ENCODE measurements at places on chromosomes 12 and 14.
A peak's percentile ranks its signal among the peaks of the same experiment; 100 is the strongest.

GRCh38 chr14:91839749-91840148 is 27.6 kb downstream of the TC2N start:
- DNase-seq: no peak

GRCh38 chr12:102388469-102388868 is 91.9 kb downstream of the IGF1 start:
- DNase-seq: no peak

GRCh38 chr12:129351481-129351880 is 498.2 kb downstream of the GLT1D1 start:
- DNase-seq: no peak

DNA sequence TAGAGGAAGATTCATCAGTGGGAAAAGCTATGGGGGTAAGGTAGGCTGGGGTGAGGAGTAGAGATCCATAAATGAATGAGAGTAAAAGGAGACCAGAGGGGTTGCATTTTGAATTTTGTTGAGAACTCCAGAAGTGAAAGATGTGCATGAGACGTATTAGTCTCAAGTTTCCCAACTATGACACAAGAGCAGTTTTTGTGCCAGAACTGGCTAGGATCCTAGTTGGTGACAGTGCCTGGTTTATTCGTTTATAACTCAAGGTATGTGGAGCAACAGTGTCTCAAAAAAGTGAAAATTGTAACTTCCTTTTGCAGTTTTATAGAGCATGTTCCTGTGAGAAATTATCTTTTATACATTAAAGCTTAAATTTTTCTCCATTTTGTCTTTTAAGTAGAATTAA is 377.0 kb downstream of the NPAS3 start:
- no peak for DNase-seq

DNA sequence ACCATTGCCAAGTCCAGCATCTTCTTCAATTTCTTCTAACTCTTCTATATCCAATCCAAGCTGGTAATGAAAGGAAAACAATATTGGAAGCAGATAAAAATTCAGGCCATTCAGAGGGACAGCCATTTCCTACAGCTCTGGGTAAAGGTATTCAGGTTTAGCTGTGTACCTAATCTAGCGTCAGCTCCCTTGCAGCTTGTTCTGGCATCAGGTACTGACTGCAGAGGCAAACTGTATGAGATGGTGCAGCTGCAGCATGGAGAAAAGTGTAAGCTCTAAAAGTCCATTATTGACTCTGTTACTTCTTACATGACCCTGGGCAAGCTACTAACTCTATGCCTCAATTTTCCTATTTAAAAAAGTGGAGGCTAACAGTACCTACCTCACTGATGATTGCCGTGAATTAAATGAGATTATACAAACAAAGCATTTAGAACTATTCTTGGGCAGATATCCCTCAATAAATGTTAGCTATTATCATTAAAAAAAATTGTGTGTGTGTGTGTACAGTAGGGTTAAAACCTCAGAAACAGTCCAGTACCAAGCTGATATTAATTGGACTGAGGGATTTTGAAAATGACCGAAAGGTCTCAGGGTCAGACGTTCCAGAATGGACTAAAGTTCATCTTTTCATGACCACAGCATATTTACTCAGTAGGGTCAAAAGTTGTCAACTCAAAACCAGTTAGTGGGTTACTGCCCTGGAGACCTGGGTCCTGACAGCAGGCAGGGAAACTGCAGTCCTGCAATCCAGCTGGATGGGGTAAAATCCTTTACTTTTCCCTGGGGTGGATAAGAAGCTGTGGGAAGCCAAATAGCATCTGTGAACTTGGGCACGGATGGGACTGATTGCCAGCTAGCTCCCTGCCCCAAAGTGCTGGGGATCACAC is 8.9 kb downstream of the PYGL start:
- DNase-seq: no peak

DNA sequence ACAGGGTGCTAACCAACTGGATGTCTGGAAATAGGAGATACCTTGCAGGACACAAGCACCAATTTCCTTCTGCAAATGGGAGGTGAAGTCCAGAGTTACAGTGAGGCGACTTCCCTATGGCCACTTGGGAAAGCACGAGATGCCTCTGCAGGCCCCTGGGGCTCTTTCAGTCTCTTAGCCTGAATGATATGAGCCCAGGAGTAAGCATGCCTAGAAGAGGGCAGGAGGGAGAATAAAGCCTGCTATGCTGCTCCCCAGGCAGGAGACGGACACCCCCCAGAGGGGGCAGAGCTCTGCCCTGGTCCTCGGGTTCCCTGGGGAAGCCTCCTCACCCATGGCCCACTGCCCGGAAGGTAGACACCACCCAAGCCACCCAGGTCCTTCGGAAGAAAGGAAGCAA is 105.1 kb downstream of the GCH1 start:
- no peak for DNase-seq

GRCh38 chr12:2673966-2674810 is 120.6 kb upstream of the FKBP4 start:
- DNase-seq: no peak

DNA sequence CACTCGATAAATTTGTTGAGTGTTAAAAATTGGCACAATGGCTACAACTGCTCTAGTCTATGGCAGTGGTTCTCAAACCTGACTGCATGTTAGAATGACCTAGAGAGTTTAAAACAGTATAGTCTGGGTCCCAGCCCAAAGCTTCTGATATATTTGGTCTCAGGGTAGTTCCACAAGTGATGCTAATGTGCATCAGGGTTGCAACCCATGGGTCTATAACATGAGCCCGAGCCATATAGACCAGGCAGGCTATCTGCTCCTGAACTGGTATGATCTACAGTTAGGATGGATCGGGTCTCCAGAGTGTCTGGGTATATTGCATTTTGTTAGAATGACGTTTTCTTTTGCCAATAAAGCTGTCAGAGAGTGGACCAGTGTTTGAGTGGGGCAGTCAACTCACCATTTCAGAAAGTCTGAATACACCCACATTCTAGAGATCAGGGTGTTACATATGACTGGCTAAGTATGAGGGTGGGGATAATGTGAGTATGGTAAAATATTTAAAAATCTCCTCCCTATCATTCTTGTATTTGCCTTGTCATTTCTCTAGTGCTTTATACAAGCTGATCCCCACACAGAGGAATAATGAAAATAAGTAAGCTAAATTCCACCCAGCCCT is 80.9 kb downstream of the FRMD6 start:
- no peak for DNase-seq

DNA sequence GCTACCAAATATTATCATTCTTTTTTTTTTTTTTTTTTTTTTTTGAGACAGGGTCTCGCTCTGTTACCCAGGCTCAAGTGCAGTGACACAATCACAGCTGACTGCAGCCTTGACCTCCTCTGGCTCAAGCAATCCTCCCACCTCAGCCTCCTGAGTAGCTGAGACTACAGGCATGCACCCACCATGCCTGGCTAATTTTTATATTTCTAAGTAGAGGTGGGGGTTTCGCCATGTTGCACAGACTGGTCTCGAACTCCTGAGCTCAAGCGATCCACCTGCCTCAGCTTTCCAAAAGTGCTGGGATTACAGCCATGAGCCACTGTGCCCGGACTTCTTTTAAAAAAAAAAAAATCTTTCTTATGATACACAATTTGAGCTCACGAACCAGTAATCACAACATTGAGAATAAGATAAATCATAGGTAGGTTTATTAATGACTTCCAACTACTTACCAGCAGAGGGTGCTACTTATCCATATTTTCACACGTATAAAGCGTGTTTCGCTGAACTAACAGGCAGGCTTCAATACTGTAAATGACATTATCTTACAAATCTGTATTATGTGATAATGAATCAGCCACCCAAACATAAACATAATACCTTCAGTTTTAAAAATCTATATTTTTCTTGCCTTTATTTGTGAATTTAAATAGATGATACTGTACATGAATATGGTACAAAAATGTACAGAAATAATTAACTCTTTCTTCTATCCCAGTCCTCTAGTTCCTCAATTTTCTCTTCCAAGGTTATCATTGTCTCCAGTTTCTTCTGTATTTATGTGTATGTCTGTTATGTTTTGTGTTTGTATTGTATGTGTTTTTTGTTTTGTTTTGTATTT is 42.5 kb upstream of the BCAT1 start:
- peak; percentile 87 for DNase-seq

GRCh38 chr12:32515137-32515873 is 115.9 kb downstream of the FGD4 start:
- DNase-seq: peak; percentile 53

GRCh38 chr12:50400638-50401499 is at the start of gene LARP4:
Gene LARP4 (plus strand): TSS chr12:50400885. CDS start chr12:50401011, 126 bp downstream.
- peak; percentile 99 for DNase-seq

DNA sequence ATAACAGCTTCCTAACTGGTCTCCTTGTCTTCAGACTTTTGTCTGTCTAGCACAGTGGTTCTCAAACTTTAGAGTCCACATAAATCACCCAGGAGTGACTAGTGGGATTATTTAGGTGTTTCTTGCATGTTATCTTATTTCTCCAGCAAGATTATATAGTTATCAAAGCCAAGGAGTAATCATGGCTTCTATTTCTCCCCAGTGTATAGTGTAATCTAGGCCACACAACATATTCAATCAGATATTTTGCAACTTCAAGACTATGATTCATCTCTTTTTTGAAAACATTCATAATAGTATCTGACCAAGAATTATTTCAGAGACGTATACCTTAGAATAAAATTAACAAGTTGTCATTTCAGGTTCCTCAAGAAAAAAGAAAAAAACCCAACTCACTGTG is 131.9 kb downstream of the CEP83 start:
- no peak for DNase-seq

- DNase-seq: no peak
These were observed 31.2 kb downstream of the RFLNA start for GRCh38 chr12:124326104-124326503.

GRCh38 chr14:93219103-93219726 is 12.2 kb downstream of the UBR7 start:
- peak; percentile 88 for DNase-seq

GRCh38 chr12:47733142-47733541 is 7.9 kb upstream of the ENDOU start:
- DNase-seq: no peak

GRCh38 chr12:30025317-30025716 is 241.6 kb upstream of the TMTC1 start:
- no peak for DNase-seq

- peak; percentile 41 for DNase-seq
These were observed 25.4 kb downstream of the RTRAF start for GRCh38 chr14:52014601-52015267.

- peak; percentile 93 for DNase-seq
These were observed 66.3 kb downstream of the GPR135 start for GRCh38 chr14:59398841-59399240.

DNA sequence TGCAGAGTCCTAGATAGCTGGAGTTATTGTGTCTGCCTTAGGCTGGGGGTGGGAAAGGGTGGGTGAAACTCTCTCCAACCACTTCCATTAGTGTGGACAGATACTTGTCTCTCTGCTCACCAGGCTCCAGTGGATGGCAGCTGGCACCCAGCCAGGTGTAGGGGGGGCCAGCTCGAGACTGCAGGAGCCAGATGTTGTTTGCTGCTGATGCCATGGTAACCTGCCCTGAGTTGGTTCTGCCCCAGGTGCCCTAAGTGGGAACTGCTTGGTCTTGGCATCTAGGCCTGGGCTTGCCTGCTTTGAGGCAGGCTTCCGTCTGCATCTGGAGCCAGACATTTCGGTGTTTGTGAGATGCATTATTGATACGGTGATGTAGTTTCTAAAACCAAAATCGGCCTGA is 82.2 kb downstream of the ADCK1 start:
- DNase-seq: peak; percentile 55

DNA sequence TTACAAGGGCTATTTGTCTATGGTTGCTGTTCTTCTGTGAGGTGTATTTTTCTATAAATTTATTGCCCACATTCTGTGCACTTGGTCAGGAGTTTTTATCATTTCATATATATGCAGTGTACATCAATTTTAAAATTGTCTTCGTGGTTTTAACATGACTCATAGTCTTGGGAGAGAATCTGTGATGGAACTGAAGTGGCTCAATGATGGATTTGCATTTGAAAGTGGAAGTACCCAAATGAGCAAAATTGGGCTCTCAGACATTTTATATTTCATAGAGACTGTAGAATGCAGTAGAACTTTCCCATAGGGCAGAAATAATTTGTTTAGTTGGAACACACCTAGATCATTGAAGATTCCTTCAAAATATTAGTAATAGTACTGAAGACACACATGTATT is 1.9 kb upstream of the SCFD1 start:
- DNase-seq: peak; percentile 54

DNA sequence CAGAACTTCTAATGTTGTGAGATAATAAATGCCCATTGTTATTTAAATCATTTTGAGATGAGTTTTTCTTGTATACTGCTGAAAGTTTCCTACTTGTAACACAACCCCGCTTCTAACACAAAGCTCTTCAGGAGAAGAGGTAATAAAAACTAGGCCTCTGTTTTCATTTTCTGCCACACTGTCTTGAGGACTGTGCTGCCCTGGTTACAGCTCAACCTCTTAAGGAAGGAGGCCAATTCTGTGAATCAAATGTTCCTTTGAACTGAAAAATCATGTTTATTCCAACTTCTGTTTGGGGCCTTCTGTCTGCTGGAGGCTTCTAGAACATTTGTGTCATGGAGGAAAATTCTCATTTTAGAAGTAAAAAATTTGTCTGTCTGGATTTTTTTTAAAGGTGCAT is 100.3 kb downstream of the LRIG3 start:
- DNase-seq: no peak

DNA sequence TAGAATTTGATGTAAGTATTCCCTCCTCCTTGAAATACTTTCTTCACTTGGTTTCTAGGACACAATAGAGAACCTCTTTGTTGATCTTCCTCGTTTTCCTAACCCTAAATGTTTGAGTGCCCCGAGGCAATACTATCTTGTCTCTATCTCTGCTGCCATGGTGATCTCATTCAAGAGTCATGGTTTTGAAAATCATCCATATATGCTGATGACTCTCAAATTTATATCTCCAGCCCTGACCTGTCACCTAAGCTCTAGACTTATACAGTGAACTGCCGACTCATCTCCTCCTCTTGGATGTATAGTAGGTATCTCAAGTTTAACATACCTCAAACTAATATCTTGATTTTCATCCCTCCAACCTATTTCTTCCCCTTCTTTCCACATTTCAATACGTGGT is 71.4 kb downstream of the RIC8B start:
- DNase-seq: no peak

DNA sequence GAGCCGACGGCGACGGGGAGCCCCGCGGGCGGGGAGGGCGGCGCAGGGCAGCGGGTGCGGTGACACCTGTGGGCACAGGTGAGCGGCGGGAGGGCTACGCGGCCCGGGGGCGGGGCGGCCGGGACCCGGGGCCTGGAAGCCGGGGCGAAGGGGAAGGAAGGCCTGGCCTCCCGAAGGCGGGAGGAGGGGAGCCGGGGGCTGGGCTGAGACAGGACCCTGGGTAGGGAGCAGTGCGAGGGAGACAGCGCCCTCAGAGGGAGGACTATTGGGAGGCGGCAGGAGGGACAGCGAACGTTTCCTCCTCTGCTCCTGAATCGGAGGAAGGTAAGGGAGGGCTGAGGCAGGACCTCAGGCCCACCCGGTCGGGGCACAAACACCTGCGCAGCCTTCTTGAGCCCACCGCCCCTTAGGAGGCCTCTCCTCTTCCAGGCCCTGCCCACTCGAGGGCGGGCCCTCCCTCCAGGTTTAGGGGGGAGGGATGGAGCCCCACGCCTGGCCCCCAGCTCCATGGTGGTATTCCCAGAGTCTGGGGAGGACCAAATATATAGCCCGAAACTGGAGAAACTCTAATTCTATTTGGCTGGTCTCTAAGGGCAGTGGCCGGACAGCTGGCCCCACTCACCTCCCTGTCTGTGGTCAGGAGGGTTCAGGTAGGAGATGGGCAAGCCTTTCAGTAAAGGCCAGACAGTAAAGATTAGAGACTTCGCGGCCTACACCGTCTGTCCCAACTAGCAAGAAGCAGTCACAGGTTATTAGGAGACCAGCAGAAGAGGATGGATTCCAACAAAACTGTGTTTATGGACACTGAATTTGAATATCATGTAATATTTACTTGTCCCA is 509 bp downstream of the PLEKHG6 start:
- DNase-seq: no peak

GRCh38 chr14:99757331-99758070 is 35.7 kb upstream of the EML1 start:
- DNase-seq: no peak

Data from hematopoietic multipotent progenitor cell treated with erythropoietin and hydrocortisone succinate and interleukin-3 and kit ligand, for 4 days (in vitro differentiated cells).